ENCODE measurements at places on chromosomes 16 and 17.

DNA sequence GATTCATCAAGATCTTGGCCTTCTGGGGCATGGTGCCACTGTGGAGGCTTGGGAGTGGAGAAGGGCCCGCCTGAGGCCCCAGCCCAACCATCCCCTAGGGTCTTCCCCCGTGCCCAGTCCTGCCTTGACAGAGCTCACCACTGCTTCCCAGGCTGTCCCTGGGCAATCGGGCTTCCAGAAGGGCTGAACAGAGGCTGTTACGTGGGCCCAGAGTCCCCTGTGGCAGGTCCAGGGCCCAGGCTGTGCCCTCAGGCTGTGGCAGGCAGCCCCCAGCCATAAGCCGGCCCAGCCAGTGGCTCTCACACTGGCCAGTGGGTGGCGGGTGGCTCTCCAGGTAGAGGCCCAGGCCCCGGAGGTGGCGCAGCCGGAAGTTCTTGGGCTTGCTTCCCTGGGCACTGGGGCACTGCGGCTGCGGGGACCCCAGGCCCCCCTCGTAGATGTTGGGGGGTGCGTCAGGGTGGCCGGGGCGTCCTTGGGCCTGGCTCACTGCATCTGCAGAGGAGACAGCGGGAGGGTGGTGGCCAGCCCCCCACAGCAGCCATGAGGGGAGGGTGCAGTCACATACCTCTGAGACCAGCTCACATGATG is 809 bp downstream of the C16orf90 start:
- no peak for DNase-seq

- DNase-seq: no peak
Observed at GRCh38 chr16:88370365-88370764, 12.4 kb upstream of the ZNF469 start.

GRCh38 chr17:30477774-30478115 is 537 bp downstream of the GOSR1 start:
- DNase-seq: no peak

DNA sequence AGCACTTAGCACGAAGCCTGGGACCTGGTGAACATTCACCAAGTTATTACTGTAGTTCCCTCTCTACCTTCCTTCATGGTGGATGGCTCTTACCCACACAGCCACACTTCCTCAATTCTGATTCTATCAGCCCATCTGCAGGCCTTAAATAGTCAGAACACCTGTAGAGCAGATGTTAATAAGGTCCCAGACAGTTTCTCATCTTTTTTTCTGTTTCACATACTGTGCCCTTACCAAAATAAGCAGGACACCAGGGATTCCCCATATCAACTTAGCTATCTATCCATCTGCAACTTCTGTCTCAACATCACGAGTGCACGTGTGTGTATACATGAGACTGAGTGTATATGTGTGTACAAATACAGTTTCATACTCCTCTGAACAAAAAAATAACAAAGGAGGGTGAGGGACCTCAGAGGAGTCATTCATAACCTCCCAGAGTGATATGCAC is 2.8 kb downstream of the RECQL5 start:
- DNase-seq: no peak

DNA sequence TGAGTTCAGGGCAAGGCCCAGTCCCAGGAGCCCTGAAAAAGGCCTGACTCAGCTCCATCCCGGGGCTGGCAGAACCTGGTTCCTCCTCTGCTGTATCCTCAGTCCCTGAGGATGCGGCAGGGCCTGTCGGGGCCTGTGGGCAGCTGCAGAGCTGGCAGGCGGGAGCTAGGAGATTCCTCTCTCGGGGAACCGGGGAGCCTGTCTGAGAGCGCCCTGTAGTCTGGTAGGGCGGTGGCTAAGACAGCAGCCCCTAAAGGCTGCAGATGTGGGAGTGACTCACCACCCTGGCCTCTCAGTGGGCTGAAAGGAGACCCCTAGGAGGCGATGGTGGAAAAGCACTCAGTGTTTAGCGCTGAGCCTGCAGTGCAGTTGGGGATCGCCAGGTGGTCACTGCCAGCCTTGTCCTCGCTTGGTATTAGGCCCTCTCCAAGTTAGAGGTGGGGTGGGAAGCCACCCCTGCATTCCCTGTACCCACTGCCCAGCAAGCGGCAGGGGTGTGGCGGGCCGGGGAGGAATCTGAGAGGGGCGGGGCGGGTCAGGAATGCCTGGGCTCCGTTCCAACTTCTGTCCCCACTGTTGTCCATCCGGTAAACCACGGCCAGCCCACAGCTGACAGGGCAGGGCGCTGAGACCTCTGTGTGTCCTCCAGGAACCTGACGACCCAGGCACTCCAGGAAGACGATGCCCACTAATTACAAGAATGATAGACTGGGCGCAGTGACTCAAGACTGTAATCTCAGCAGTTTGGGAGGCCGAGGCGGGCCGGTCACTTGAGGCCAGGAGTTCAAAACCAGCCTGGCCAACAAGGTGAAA is 29.5 kb upstream of the CDH1 start:
- DNase-seq: no peak

DNA sequence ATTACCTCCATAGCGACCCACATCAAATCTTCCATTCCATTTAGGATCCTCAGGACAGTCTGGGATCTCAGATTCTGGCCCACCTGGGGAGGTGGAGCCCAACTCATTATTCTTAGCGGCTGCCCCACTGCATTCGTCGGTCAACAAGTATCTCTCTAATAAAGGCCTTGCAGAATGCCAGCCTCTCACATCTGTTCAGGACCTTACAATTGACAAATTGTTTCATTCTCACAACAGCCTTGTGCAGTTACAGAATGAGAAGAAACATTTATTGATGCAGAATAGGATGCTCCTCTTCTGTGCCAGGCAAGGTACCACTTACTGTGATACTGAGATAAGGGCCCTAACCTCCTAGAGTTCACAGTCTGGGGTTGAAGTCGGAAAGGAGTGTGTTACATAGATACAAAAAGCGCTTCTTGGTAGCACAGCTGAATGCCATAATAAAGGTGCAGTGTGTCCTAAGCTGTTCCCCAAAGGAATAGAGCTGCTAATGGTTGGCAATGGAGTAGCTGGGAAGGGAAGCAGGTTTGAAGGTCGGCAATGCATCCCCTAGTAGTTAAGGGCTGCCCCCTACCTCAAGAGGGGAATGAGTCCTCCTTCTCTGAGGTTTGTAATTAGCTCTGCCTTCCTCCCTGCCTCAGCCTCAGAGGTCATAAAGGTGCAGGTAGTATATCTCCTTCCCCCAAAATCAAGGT is 2.3 kb upstream of the MPP2 start:
- no peak for DNase-seq

DNA sequence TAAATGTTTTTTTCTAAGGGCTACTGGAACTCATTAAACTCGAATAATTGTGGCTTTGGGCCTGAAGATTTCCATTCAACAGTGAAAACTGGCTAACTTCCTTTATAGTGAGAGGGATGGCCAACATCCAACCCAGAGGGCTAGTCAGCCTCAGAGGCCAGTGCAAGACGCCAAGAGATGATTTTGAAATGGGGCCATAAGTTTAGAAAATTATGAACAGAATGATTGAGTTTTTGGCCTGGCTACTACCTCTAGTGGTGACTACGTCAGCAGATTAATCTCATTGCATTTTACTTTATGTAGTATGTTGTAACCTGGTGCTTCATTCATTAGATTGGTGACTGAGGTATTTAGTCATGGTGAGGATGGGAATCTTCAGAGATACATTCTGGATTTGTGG is 28.4 kb downstream of the HAPSTR1 start:
- DNase-seq: no peak

- DNase-seq: no peak
Observed at GRCh38 chr16:85729452-85730185, 21.3 kb downstream of the C16orf74 start.

GRCh38 chr16:64174327-64174726 is 947.5 kb downstream of the CDH11 start:
- DNase-seq: no peak

- DNase-seq: no peak
Observed at GRCh38 chr16:75097191-75097761, 19.3 kb downstream of the LDHD start.

GRCh38 chr16:27995378-27995777 is 68.1 kb downstream of the GSG1L start:
- no peak for DNase-seq

GRCh38 chr17:64174686-64175456 is 44.9 kb upstream of the ERN1 start:
- no peak for DNase-seq

GRCh38 chr17:67830440-67830839 is 5.1 kb downstream of the BPTF start:
- DNase-seq: no peak

DNA sequence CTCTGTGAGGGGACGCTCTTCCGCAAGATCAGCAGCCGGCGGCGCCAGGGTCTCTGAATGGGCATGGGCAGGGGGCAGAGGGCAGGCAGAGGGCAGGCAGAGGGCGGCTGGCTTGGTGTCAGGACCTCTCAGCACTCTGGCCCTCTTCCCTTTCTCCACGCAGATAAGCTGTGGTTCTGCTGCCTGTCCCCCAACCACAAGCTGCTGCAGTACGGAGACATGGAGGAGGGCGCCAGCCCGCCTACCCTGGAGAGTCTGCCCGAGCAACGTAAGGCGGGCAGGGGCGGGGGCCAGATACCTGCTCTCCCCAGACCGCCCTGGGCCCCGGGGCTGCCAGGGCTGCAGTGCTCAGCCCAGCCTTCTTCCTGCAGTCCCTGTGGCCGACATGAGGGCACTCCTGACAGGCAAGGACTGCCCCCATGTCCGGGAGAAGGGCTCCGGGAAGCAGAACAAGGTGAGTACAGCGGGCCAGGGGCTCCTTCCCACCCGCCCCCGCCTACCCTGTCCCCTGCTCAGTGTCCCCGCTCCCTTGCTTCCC is 4.1 kb downstream of the ELMO3 start:
- no peak for DNase-seq

DNA sequence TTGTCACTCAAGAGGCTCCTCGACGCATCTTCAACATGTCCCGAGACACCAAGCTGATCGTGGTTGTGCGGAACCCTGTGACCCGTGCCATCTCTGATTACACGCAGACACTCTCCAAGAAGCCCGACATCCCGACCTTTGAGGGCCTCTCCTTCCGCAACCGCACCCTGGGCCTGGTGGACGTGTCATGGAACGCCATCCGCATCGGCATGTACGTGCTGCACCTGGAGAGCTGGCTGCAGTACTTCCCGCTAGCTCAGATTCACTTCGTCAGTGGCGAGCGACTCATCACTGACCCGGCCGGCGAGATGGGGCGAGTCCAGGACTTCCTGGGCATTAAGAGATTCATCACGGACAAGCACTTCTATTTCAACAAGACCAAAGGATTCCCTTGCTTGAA is 101.0 kb downstream of the HS3ST2 start:
- DNase-seq: no peak

Measured in activated CD8-positive, alpha-beta memory T cell treated with anti-CD3 and anti-CD28 coated beads, Interleukin-2, amount 50 U/mL, for 4 hours (primary cell).